Calu3 (cell line): ENCODE measurements at places on chromosomes 5 and 9.
A peak's percentile ranks its signal among the peaks of the same experiment; 100 is the strongest.

GRCh38 chr9:95127249-95128176 is 190.0 kb downstream of the FANCC start:
- DNase-seq, result peak; percentile 80

DNA sequence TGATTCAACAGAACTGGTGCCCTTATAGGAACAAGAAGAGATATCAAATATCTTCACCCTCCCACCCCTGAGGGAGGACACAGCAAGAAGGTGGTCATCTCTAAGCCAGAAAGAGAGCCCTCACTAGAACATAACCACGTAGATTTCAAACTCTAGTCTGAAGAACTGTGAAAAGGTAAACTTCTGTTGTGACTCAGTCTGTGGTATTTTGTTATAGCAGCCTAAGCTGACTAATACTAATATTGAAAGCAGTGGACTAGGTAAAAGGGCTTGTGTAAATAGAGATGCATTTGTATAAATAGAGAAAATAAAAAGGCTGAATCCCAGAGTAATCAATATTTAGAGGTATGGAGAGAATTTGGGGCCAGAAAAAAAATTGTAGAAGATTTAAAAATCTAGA is 157.6 kb upstream of the CCNH start:
- no peak for DNase-seq

DNA sequence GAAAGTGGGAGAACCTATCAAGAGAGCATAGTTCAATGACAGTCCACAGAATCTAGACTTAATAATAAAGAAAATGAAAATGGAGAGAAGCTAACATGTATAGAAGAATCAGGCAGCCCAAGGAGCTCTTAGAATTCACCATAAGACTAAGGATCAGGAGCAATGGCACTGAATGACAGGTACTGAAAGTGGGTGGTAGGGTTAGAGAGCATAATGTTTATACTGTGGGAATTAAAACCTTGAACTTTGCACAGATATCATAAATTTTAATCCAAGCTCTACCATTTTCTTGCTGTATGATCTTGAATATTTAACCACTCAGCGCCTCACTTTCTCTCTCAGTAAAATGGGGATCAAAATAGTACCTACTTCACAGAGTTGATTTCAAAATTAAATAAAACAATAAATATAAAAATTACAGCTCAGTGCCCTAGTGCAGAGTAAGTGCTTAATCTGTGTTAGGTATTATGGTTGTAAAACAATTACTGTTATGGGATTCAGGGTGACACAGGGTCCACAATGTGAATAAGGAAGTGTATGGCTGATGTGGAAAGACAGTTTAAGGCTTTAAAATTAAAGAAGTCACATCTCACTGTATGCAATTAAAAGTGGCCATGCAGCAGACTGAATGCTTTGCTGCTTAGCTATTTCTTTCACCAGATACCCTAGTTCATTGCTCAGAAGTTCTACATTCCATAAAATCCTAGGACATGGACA is 319.8 kb downstream of the HINT1 start:
- DNase-seq, result no peak

GRCh38 chr5:164289526-164289925 is 784.1 kb downstream of the MAT2B start:
- no peak for DNase-seq

- DNase-seq, result no peak
Measured at GRCh38 chr5:61840361-61840760, 465.6 kb upstream of the KIF2A start.

DNA sequence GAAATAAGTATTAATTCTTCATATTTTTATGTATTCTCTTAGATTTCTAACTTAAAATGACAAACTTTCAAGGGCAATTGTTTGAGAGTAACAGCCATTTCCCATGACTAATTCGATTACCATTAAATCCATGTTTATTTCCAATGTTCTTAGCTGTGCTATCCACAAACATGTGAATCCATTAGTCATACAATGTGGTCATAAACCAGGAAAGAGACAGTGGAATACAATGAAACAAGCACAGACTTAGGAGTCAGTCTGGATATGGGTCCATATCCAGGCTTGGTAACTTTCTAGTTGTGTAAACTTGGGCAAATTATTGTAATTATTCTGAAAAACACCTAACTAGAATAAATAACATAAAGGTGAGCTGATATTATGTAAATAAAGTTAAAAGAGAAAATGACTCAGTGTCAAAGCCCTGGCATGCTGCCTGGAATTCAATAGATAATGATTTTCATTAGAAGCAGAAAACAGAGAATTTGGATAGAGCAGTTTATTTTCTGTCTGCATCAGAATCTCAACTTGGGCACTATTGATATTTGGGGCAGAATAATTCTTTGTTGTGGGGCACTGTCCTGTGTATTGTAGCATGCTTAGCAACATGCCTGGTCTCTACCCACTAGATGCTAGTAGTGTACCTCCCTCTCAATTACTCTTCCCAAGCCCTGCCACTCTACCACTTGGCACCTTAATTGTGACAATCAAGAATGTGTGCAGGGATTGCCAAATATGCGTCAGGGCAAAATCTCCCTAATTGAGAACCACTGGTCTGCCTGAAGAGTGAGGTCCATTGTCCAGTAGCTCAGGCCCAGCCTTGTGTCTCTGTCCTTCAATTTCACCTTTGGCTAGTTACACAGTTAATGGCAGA is 44.7 kb upstream of the SLC27A6 start:
- DNase-seq, result peak; percentile 7

GRCh38 chr9:135101486-135101885 is 14.0 kb downstream of the OLFM1 start:
- no peak for DNase-seq

GRCh38 chr9:114343471-114344187 is 14.0 kb downstream of the ORM2 start:
- no peak for DNase-seq

DNA sequence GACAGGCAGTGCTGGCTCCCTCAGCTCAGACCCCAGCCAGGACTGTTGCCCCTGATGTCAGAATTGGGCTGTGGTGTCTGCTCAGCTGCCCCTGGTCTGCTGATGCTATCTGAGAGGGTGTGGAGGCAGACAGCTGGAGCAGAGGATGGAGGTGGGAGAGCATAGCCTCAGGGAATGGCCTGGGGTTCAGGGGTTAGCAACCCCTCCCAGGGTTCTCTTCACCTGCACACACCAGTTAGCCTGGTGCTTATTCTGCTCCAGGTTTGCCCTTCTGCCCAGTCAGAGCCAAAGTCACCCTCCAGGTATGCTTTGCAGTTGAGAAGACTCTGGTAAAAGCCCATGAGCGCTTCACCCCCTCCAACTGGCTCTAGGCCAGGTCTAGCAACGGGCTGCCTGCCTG is 109.8 kb downstream of the SAXO1 start:
- DNase-seq, result no peak

DNA sequence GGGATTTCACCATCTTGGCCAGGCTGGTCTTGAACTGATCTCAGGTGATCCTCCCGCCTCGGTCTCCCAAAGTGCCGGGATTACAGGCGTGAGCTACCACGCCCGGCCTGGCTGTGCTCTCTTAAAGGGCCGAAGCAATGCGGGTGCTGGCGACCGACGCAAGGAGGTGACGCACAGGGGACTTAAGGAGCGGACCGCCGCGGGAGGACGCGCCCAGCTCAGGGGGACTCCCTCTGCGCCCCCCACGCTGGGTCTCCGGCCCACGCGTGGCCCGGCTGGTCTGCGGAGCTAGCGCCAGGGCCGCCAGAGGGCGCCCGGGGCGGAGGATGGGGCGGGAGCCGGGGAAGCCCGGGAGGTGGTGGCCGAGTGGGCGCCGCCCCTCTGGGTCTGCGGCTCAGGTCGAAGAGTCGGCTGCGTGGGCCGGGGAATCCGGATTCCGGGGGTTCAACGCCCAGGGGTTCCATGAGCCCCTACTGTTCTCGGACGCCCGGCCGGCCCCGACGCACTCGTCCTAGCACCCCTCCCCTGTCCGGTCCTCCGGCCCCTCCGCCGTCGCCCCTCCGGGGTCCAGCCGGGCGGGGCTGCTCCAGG is 502 bp upstream of the CERCAM start:
- peak; percentile 73 for DNase-seq
